SHP77 (cell line): ENCODE measurements at places on chromosomes 16 and 17.

- no peak for DNase-seq
Measured at GRCh38 chr17:3751836-3752235, 28.1 kb downstream of the HASPIN start.

GRCh38 chr16:85082173-85083050 lies 29.9 kb downstream of the CIBAR2 start:
- no peak for DNase-seq

- DNase-seq = no peak
Measured at GRCh38 chr17:67021196-67021595, 23.2 kb upstream of the CACNG1 start.

GRCh38 chr16:85369741-85370528 lies 243.2 kb upstream of the GSE1 start:
- peak; percentile 74 for DNase-seq

DNA sequence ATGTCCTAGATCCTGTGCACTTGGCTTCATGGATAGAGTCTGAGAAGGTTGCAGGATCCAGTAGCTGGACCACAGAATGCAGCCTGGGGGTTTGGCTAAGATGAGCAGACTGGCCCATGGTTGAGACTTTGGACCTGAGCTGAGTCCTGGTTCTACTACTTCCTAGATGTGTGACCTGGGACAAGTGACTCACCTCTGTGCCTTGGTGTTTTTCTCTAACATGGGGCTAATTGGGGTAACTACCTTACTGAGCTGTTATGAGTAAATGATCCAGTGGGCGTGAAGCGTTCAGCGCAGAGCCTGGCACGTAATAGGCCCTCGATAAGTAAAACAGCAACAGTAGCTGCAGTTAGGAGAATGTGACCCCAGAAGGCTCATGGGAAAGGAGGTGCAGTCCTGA lies 38.8 kb downstream of the SNX20 start:
- DNase-seq = no peak

DNA sequence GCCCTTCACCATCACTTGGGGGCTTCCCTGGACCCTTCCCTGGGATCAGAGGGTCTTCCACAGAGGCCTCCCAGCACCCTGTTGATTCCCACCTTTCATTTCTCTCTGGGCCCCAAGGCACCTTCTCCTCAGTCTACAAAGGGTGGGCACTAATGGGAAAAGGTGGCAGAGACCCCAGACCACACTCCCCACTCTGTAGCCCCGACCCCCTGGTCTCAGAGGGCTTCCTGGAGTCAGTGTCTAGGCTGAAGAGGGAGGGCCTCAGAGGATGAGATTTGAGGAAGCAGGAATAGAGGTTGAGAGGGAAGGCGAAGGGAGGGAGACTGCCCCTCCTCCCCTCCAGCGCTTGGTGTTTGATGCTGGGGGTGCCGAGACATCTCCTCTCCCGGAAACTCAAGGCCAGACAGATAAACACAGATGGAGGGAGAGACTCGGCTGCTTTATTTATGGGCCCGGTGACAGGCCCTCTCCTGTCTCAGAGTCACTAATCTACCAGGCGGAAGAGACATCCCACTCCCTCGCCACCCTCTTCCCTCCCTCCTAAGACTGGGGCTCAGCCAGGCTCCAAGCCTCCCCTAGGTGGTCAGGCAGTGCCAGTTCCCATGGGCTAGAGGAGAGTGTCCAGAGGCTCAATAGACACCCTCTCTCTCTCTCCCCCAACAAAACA lies 18.5 kb upstream of the SP2 start:
- DNase-seq = no peak

GRCh38 chr17:2749784-2750181 lies 331 bp upstream of the CCDC92B start:
- DNase-seq = peak; percentile 60

GRCh38 chr16:8528471-8528870 lies 61.8 kb downstream of the TMEM114 start:
- DNase-seq = no peak

DNA sequence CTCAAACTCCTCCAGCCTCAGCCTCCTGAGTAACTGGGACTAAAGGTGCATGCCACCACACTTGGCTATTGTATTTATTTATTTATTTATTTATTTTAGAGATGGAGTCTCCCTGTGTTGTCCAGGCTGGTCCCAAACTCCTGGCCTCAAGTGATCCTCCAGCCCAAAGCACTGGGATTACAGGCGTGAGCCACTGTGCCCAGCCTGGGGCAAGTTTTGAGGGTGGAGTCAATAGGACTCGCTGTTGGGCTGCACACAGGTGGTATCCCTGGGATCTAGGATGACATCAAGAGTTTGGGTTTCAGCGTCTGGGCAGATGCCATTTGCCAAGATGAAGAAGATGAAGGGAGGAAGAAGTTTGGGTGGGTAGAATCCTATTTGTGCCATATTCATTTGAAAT lies 213.9 kb downstream of the GSG1L start:
- DNase-seq = no peak

GRCh38 chr17:41539071-41539492 lies 11.0 kb upstream of the KRT19 start:
- DNase-seq = no peak

DNA sequence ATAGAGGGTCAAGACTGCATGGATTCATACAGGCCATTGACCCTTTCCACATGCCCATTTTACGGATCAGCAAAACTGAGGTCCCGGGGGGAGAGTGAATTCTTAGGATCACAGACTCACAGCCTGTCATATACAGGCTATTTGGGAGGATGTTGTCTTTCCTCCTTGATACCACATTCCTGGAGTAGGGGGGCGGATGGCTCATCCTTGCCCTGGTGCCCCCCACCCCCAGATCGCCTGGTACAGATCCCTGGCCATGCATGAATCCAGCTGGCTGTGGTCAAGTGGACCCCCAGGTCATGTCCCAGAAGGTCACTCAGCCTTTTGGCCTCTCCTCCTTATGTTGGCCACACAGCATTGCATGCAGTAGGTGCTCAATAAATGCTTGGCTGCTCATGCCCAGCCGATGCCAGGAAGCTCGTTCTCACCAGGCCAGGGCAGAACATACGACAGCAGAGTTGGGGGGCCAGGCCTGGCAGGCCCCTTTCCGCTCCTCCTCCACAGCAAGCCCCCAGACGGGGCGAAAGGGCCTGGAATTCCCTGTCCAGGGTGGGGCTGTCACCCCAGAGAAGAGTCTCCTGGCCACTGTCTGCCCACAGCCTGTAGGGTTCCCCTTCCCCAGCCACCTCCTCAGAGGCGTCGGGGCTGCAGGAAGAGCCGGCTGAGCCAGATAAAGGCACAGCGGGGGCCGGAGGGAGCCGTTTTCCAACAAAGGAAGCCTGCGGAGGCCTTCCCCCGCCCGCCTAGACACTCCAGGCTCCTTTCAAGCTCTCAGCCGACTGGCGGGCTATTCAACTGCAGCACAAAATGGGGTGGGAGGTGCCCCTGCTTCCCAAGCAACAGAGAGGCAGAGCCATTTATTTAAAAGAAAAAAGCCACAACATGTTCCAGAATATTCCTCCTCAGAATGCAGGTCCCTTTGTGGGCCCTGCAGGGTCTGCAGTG lies 215.7 kb upstream of the CIBAR2 start:
- no peak for DNase-seq

DNA sequence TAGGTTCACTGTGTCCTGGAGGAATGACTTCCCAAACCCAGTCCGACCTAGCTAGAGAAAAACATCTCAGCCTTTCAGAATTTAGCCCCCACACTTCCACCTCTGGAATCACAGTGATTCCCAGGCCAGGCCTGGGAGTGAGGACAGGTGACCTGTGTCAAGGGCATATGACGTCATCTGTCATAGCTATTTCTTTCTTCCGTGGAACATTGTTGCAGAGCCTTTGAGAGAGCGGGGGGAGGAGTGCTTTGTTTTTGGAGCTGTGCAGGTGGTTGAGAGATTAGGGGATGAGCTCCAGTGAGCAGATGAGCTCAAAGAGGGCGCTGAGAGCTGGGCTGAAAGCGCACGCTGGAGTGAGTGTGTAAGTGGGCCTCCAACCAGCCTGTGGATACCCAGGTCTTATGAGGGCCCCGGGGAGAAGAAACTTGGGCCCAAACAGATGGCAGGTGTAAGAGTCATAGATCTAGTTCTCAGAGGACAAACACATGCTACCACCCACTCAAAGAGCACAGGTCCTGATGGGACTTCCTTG lies 344.8 kb downstream of the SNX29 start:
- peak; percentile 80 for DNase-seq

GRCh38 chr16:21101631-21102420 lies 48.8 kb downstream of the DNAH3 start:
- DNase-seq = no peak

DNA sequence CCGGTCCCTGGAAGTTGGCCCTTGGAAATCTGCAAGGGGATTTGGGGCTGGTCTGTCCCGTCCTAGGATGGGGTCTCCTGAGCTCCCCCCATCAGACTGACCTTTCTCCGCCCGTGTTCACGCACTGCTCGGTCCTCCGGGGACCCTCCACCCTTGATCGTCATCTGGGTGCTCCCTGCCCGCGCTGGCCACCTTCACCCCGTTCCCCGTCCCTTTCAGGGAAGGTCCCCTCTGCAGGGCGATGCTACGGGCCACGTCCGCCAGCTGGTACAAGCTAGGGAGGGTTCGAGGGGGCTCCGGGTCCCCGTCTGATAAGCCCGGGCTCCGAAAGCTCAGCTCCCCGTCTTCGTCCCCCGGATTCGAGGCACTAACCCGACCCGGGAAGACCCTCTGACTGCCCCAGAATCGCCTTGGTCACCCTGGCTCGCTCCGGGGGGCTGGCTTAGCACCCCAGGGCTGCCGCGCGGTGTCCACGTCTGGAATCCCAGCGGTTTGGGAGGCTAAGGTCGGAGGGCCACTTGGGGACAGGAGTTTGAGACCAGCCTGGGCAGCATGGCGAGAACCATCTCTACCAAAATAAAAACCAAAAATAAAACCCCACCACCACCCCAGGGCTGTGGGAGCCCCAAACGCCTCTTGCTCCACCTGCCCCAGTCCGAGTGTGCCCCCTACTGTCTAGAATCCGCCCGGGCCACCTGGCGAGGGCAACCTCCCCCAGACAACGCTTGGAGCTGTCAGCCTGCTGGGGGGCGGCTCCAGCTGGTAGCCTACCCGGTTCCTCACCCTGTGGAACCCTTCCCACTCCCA lies 1.1 kb upstream of the SLC43A2 start:
- DNase-seq = peak; percentile 60

GRCh38 chr16:67549240-67549639 lies 13.1 kb upstream of the CTCF start:
- no peak for DNase-seq

- no peak for DNase-seq
Measured at GRCh38 chr16:86523166-86523740, 12.9 kb downstream of the FOXF1 start.

GRCh38 chr16:62014319-62014923 lies 21.8 kb downstream of the CDH8 start:
- DNase-seq = no peak

DNA sequence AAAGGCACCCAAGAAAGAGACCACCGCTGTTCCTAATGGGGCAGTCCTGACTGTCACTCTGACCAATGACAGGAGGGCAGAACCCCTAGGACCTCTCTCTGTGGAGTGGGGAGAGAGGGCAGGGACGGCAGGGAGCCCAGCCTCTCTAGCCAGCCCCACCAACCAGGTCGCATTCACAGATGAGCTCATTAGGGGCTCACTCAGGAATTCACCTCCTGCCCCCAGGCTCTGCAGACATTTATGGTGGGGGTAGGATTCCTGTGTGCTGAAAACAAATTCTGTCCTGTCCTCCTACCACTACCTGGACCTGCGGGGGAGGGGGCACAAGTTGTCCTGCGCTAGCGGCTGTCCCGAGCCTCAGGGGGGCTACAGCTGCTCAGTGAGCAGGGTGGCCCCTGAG lies 27.7 kb upstream of the GPRC5C start:
- no peak for DNase-seq

DNA sequence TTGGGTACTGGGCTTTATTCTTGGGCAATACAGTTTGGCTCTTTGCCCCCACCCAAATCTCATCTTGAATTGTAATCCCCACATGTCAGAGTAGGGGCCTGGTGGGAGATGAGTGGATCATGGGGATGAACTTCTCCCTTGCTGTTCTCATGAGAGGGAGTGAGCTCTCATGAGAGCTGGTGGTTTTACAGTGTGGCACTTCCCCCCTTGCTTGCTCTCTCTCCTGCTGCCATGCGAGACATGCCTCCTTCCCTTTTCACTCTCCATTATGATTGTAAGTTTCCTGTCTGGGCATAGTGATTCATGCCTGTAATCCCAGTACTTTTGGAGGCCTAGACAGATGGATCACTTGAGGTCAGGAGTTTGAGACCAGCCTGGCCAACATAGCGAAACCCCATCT lies 18.1 kb upstream of the CNEP1R1 start:
- no peak for DNase-seq

DNA sequence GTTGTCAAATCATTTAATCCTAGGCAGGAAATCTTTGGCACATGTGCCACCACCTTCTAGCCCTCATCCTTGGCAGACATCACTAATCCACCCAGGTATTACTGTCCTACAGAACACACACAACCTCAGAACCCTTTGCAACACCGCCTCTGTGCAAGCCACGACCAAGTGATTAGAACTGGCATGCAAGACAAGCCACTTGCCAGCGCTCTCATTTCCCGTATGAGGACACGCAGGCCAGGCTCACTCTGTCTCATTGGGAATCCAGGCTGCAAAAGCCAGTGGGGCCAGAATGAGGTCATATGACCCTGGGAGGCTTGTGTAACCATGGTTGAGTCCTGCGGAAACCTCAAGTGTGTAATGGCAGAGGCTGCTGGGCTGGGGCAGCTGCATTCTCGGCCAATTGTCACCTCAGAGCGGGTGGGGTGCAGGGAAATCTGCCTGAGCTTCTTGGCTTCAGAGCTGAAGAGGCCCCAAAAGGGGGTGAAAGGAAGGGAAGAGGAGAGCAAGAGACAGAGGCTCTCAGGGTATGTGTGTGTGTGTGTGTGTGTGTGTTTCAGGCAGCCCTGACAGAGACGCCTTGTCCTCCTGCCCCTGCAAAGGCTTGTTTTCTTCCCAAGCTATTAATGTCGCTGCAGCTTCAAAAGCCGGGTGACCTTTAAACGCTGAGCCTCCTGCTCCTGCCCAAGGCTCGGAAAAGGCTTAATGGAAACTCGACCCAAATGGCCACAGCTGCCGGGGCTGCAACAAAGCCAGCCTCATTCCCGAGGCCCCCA lies 43.2 kb upstream of the MRPS23 start:
- peak; percentile 84 for DNase-seq

DNA sequence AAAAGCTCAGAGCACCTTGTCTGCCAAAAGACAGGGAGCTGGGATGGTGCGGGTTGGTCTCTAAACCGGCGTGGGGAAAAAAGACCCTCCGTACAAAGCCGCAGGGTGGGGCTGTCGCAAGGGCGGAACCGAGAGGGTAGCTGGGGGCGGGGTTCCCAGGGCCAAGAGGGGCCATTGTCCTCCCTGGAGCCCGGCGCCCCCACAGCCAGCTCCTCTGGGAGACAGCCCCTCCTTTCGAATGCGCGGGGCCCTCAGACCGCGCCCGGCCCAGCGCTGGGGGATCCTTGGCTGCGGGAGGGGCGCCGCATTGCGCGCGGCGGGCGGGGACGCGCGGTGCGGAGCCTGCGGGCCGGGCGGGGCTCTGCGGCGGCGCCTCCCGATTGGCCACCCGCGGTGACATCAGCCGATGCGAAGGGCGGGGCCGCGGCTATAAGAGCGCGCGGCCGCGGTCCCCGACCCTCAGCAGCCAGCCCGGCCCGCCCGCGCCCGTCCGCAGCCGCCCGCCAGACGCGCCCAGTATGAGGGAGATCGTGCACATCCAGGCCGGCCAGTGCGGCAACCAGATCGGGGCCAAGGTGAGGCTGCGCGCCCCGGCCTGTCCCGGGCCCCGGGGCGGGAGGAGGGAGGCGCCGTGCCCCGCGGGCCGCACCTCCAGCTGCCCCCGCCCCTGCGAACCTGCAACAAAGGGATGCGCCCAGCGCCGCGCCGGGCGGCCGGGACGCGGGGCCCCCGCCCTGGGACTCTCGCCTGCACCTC lies at the start of gene TUBB3:
TUBB3 (plus strand) TSS at position 459 of the 756 bp plus-strand sequence; CDS start at position 519, 60 bp downstream.
- peak; percentile 85 for DNase-seq

- DNase-seq = no peak
Measured at GRCh38 chr17:17798010-17798556, 38.7 kb downstream of the SREBF1 start.

GRCh38 chr17:44914148-44914547 lies 1.2 kb downstream of the GFAP start:
- no peak for DNase-seq
